ELF-1 (cell line): ENCODE measurements at places on chromosomes 11 and 22.

GRCh38 chr11:109422870-109423465 is 978 bp downstream of the C11orf87 start:
- DNase-seq: peak; percentile 32

DNA sequence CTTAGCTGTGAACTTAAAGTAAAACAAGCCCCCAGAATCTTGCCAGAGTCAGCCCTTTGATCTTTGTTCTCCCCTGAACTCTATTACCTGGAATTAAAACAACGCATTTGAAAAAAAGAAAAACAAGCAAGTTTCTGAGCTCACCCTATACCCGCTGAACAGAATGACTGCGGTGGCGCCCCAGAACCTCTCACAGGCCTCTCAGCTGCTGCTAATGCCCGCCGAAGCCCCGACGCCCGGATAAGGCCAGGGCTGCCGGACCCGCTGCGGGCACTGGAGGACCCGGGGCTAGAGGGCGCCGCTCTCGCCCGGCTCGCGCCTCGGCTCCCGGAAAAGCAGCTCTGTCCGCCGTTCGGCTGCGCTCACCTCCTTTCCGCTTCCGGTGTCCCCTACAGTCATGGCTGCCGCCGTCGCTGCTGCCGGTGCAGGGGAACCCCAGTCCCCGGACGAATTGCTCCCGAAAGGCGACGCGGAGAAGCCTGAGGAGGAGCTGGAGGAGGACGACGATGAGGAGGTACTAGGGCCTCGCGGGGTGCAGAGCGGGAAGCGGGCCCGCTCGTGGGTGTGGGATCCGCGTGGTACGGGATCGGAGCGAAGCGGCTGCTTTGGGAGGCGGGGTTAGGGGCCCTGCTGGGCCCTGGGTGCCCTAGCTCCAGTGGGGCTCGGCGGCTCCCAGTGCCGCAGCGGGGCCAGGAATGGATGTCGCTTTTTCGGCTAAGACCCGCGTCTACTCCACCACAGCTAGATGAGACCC is at the start of gene TOMM22:
TSS of gene TOMM22 (plus strand) at position 376 of the 754 bp plus-strand sequence. CDS start at position 398, 22 bp downstream.
- peak; percentile 89 for DNase-seq

DNA sequence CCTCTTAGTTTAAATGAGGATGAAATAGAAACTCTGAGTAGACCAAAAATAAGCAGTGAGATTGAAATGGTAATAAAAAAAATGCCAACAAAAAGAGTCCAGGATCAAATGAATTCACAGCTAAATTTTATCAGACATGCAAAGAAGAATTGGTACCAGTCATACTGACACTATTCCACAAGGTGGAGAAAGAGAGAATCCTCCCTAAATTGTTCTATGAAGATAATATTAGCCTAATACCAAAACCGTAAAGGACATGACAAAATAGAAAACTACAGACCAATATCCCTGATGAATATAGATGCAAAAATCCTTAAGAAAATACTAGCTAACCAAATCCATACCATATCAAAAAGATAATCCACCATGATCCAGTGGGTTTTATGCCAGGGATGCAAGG is 169.8 kb upstream of the CHORDC1 start:
- no peak for DNase-seq

GRCh38 chr11:1771700-1772099 is 8.0 kb upstream of the CTSD start:
- DNase-seq: no peak

GRCh38 chr11:69442807-69443137 is 38.7 kb upstream of the LINC01488 start:
- peak; percentile 66 for DNase-seq

- no peak for DNase-seq
Measured at GRCh38 chr11:132429685-132430084, 1059.3 kb downstream of the NTM start.

GRCh38 chr11:25396847-25397246 is 900.0 kb downstream of the LUZP2 start:
- no peak for DNase-seq

GRCh38 chr11:2911785-2912391 is 17.3 kb downstream of the PHLDA2 start:
- DNase-seq: no peak

DNA sequence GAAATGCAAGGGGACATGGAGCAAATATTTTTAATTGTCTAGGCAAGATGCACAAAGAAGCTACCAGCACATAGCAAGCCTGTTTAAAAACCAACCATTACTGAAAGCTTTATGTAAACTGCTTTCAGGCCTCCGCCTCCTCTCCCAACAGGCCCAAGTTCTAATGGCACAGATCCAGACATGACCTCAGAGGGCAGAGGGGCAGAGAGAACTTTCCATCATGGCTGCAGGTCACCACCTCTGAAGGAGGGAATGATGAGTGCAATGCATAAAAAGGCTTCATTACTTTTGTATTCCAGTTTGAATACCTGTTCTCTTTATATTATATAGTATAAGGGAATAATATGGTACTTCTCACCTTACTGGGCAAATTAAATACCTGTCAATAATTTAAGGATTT is 15.2 kb downstream of the DDX17 start:
- no peak for DNase-seq

- DNase-seq: no peak
Measured at GRCh38 chr11:32396991-32397390, 38.3 kb downstream of the WT1 start.

DNA sequence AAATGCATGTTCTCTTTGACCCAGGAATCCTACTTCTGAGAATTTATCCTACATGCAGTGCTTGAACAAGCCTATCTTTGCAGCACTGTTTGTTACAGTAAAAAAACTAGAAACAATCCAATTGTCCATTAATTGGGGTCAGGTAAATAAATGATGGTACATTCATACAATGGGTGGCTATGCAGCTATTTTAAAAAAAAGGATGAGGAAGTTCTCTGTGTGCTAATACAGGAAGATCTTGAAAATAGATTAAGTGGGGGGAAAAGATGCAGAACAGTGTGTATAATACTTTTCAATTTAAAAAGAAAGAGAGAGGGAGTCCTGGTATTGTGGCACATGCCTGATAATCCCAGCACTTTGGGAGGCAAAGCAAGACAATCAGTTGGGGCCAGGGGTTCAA is 9.5 kb upstream of the CREB3L1 start:
- no peak for DNase-seq

- no peak for DNase-seq
Measured at GRCh38 chr11:269146-269890, 8.9 kb upstream of the NLRP6 start.

DNA sequence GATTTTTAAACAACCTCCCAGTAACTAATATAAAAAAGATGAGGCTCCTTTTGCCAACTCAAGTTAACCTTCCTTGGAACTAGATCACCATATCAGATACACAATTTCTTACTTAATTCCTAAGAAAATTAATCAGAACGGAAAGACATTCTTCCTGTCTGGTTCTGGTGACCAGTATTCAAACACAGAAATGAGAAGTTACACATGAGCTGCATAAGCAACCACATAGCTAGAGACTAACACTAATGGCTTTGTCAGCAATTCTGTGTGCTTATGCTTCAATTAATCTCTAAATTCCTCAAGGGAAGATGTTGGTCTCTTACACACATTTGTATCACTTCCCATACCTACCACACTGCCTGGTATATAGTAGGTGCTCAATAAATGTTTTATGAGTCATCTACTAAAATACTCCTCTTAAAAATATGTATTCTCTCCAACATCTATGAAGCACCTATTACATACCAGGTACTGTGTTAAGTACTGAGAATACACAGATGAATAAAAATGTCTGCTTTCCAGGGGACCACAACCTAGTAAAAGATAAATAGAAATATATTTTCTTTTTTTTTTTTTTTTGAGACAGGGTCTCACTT is 54.5 kb downstream of the GAB2 start:
- no peak for DNase-seq

- DNase-seq: no peak
Measured at GRCh38 chr11:37616291-37616690, 1018.3 kb upstream of the RAG2 start.

- DNase-seq: no peak
Measured at GRCh38 chr11:114290503-114291235, 5.5 kb upstream of the NNMT start.

GRCh38 chr11:111623527-111624030 is 21.3 kb downstream of the SIK2 start:
- DNase-seq: no peak

GRCh38 chr22:48740086-48740730 is 1087.5 kb downstream of the BRD1 start:
- DNase-seq: no peak

DNA sequence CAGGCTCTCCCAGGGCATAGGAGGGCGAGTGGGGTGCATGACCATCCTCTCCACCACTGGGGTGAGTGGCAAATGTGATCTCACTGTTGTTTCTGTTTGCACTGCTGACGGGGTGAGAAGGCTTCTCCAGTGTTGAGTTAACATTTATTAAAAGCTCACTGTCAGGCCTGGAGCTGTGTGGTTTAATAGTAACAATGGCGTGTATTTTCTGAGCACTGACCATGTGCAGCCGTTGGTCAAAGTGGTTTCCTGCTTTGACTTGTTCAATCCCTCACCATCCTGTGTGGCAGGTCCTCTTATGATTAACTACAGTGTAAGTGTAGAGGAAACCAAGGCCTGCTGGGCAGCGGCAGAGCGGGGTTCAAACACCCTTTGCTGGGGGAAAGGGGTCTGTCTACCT is 4.4 kb downstream of the A4GALT start:
- DNase-seq: no peak

GRCh38 chr22:29265929-29266328 is 1.9 kb downstream of the RHBDD3 start:
- no peak for DNase-seq

DNA sequence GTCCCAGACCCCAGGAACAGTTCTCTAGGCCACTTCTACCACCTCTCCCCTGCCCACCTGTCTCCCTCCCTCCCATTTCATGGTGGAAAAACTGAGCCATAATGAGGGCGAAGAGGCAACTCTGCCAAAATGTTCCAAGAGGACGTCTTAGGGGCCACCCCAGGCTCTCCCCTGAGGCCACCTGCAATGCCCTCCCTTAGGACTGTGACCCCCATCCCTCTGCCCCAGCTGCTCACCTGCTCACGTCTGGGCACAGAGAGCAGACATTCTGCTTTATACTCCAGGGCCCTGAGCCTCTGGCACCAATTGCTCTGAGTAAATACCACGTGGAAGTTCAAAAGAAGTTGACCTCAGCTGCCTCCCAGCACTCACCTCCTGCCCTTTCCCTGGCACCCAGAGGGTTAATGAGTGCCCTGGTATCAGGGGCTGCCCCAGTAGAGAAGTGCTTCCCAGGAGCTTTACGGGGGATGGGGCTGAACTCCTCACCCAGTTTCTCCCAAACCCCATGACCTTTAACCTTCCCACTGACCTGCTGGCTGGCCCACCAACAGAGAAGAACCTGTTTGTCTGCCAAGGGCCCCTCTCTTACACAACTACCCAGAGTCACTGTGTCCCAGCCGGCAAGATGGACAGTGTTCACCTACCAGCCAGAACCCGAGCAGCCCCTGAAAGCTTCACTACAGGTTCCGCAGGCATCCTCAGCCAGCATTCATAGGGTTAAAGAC is 627 bp upstream of the APOA5 start:
- DNase-seq: no peak

GRCh38 chr11:19121646-19122045 is 4.7 kb downstream of the ZDHHC13 start:
- no peak for DNase-seq

GRCh38 chr22:46354176-46354992 is 18.9 kb downstream of the TRMU start:
- no peak for DNase-seq

DNA sequence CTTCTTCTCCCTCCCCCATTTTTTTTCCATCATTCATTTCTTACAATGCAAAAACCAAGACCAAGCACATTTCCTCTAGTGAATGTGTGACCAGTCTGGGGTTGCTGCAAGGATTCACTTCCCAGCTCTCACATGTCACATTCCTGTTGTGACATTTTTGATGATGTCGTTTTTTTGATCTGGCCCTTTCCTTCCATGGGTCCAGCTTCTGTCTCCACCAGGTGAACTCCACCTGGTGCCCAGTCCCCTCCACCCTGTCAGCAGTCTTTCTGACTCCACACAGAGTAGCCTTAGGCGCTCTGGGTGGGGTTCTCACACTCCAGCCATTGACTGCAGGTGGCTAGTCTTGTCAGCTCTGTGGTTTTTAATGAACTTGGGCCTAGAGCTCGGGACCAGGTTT is 15.6 kb downstream of the PANX1 start:
- peak; percentile 27 for DNase-seq

- DNase-seq: peak; percentile 2
Measured at GRCh38 chr11:104694259-104695064, 203.8 kb downstream of the CASP12 start.

GRCh38 chr11:33984682-33985389 is 66.7 kb upstream of the CAPRIN1 start:
- no peak for DNase-seq

DNA sequence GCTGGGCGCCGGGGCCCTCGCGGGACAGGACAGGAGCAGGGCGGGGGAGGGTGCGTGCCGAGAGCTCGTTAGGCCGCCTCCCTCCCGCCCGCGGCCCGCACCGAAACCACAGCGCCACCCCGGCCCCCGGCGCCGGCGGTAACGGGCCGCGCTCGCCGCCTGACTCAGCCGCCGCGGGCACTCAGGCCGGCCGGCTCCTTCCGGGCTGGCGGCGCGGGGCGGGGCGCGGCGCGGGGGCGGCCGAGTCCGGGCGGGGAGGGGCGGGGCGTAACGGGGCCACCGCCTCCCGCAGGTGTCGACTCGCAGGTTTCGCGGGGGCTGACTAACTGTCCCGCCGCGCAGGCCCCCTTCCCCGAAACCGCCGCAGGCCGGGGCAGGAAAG is at the start of gene AP5B1:
TSS of gene AP5B1 (minus strand) at position 207 of the 382 bp plus-strand sequence. CDS start 385 bp downstream, outside the sequence.
- DNase-seq: peak; percentile 36

- no peak for DNase-seq
Measured at GRCh38 chr11:32911413-32911812, 18.8 kb downstream of the QSER1 start.

DNA sequence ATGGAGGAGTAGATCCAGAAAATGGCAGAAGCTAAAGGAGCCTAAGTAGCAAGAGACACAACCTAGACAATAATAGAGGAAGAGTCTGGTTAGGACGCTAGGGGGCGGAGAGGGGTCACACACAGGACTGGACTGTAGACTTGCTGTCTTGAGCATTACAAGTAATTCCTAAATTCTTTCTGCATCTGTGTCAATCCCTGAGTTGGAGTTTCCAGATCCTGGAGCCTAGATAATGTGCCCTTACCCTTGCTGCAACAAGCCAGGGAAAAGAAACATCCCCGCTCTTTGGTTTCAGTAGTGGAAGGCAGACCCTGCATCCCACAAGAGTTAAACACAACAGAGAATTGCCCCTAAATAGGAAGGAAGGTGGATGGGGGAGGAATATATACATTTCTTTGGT is 14.9 kb upstream of the CCDC73 start:
- peak; percentile 71 for DNase-seq

GRCh38 chr11:36399236-36399635 is 103.1 kb downstream of the PRR5L start:
- no peak for DNase-seq
